ENCODE measurements at places on chromosomes 6 and 20.
A peak's percentile ranks its signal among the peaks of the same experiment; 100 is the strongest.

DNA sequence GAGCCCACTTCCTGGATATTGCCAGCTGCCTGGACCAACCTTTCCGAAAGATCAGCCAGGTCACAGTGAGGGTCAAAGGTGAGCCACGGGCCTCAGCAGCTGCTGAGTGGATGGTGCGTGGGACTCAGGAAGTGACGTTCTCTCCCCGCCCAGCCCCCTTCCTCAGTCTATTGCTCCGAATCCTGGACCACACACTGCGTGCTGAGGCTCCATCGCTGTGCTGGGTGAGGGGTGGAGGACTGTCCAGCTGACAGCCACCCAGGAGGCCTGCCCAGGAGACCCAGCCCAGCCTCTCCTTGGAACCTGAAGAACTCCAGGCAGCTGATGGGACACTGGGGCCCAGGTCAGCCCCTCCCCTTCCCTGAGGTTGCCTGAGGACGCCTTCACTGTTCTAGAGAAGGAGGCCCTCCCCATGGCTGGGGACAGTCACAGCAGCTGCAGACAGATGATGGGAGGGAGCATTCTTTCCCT lies 94.4 kb upstream of the CD93 start:
- peak; percentile 52 for DNase-seq

DNA sequence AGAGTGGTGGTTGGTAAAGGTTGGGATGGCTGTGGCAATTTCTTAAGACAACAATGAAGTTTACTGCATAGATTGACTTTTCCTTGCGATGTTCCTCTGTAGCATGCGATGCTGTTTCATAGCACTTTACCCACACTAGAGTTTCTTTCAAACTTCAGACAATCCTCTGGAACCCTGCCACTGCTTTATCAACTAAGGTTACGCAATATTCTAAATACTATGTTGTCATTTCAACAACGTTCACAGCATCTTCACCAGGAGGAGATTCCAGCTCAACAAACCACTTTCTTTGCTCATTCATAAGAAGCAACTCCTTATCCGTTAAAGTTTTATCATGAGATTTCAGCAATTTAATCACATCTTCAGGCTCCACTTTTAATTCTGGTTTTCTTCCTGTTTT lies 161.2 kb upstream of the NRSN1 start:
- no peak for DNase-seq

DNA sequence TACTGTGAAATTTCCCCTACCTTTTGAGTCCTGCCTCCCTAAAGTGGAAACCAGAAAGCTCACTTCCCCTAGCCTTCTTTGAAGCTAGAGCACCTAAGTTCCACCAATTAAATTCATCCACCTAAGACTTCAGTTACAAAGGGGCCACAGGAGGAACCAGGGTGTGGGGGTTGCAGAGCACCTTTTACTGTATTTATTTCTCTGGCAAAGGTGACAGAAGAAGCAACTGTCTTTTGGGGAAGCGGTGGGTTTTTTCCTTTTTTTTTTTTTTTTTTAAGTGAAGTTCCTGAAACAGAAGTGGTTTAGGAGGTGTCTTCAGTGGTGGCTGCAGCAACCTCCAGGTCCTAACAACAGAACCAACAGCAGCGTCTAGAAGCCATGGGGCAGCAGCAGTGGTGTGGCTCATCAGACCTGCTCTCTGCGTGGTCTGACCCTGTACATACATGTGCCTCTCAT lies 13.1 kb downstream of the PSMB9 start:
- DNase-seq: no peak

DNA sequence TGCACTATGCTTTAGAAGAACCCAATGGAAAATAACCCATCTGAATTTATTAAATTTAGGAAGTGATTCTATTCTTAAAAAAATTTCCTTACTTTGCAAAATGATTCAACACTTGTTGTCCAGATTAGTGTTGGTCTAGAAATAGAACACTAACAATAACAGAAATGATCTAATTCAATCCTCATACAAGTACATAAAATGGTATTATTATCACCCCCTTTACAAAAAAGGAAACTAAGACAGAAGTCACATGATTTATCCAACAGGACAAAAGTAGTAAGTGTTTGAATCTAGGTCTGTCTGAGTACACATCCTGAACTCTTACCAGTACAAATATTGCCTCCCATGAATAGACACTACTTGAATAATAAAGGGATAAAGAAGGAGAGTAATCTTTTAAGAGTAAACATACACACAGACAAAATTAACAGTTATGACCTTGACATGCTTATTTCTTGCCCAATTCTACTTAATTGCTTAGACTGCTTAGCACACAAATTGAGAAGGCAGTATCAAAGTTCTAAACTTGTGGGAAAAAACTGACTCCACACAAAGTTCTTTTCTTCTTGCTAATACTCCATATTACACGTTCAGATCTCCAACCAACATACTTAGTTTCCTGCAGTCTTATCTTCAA lies 195.4 kb upstream of the RUNX2 start:
- DNase-seq: no peak

GRCh38 chr6:79385333-79385732 lies 150.9 kb upstream of the HMGN3 start:
- DNase-seq: no peak

- no peak for DNase-seq
Measured at GRCh38 chr6:9978480-9978879, 436.4 kb downstream of the TFAP2A start.

GRCh38 chr6:156783958-156784357 lies 6.8 kb downstream of the ARID1B start:
- DNase-seq: no peak

GRCh38 chr6:54846857-54847674 lies 495 bp downstream of the FAM83B start:
- DNase-seq: peak; percentile 66

GRCh38 chr6:49541210-49541724 lies 9.2 kb upstream of the C6orf141 start:
- DNase-seq: no peak

DNA sequence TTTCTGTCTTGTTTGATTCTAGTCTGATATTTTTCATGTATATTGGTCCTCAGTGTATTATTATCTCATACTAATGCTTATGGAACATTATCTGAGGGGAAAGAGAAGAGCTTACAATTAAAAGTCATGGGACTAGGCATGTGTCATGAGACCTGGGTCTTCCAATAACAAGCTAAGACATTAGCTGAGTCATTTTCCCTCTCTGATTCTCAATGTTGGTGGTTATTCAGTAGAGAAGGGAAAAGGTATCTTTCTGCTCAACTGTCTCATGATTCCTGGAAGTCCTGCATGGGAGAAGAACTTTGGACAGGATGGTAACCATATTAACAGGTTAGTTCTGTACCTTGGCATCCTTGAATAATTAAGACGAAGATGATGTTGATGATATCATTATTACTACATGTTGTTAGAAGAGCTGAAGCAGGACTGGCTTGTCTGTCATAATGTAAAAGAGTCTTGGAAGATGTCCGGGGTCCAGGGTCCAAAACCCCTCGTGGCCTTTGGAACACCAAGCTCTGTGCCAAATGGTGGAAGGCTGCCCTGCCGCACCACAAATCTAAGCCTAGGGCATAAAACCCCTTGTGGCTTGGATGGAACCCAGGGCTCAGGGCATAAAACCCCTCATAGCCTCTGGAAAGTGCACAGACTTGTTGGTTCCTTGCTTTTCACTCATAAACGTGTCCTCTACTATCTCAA lies 19.1 kb downstream of the TRIM38 start:
- no peak for DNase-seq

DNA sequence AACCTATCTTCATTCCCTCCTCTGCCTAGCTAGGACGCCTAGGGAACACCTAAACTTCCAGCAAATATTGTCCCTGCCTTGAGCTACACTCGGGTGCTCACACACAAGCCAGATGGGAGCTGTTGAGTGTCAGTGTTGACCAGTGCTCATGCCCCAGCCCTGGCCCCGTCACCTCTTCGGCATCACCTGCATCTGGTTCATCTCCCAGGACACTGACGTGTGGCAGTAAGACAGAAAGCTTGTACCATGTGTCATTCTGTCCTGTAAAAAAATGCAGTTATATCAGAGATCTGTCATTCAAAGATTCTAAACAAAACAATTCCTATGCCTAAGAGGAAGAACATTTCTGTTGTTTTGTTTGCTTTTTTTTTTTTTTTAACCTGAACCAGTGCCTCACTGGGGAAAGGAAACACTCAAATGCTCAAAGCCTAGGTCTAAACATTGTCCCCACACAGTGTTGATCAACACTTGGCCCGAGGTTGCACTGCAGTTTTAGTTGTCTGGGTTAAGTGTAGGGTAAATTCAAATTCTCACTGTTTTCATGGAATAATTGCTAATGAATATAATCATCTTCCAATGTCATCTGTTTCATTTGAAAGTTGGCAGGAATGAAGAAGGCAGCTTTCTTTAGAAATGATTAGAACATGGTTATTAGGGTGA lies 102.7 kb upstream of the SASH1 start:
- no peak for DNase-seq

DNA sequence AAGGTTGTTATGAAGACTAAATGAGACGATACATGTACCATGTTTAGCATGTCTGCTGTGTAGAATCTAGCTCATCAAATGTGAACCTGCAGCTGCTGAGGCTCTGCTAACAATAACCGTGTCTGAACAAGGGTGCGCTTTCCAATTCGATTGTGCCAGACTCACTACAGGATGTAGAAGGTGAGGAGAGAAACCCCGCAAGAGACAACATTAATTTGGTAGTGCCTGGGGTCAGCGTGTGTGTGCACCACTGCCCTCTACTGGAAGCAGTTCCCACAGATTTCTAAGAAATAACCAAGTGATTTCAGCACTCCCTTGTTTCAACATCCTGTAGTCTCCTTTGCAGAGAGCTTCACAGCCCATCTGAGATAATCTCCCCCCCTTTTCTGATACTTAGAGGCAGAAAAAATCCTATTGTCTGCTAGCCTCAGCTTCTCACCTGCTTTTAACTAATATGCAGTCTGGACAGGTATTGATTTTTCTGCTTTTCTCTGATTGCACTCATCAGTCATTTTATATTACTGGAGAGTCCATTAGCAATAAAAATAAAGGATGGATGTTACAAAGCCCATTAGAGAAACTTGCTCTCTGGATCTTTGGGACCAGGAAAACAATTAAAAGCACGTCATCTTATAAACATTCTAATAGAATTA lies 96.7 kb upstream of the BACH2 start:
- peak; percentile 67 for DNase-seq

DNA sequence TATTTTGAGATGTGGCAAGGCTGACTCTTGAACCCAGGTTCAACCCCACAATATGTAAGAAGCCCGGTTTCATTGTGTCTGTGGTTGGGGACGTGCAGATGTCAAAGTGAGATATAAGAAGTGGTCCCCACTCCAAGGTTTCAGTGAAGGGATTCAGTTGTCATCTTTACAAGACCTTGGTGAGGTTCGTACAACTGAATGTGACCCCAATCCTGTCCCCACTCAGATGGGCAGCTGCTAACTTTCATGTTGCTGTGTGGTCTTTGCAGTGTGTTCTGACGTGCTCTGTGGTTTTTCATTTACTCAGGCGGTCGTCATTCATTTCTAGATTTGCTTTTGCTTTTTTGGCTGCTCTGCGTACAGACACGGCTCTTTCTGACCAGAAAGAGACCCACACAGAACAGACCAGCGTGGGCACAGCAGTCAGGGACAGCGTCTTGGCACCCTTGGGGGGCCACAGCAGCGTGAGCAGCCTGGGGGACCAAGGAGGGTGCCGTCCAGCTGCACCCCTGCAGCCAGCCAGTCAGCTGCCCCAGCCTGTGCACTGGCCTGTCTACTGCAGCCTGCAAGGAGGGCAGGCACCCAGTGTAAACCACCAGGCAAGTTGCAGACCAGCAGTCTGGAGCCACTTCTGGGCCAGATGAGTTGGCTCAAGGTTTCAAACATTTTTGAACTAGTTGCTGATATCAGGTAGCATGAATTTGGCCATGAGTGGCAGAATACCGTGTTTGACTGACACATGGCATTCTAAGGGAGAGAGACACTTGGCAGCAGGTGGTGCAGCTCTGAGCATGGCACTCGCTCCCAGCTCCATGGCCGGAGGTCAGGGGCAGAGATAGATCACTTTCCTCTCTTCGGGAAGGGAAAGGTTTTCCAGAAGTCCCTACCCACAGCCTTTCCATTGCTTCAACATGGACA lies 49.4 kb upstream of the IRF4 start:
- no peak for DNase-seq

DNA sequence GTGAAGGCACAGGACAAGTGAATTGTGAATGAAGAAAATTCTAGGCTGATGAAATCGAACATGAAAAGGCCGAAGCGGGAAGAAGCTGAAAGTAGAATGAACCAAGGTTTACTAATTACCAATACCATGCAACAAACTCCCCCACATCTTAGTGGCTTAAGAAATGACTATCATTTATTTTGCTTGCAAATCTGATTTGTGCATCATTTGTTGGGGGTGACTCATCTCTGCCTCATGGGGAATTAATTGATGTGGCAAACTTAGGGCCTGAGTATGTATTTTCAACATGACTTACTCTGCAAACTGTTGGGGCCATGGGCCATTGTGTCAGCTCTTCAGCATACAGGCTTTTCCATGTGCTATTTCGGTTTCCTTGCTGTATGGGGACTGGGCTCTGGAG lies 26.8 kb downstream of the PPP1R14C start:
- no peak for DNase-seq

DNA sequence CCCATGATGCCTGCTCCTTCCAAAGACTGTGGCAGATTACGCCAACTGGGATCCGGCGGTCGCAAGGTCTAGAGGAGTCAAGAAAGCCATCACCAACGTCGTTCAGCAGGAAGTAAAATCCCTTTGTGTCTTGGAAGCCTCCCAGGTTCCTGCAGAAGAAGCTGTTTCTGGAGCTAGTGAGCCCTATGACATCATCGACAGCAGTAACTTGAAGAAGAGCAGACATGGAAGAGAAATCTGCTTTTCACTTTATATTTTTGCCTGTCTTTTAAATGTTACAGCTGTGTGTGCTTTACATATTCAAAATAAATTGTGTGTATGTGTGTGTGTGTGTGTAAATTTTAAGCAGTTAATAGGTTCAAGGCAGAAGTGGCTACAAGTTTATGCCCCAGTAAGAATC lies 7.4 kb upstream of the OR2H2 start:
- DNase-seq: no peak

- no peak for DNase-seq
Measured at GRCh38 chr6:139863346-139863745, 488.9 kb upstream of the CITED2 start.

DNA sequence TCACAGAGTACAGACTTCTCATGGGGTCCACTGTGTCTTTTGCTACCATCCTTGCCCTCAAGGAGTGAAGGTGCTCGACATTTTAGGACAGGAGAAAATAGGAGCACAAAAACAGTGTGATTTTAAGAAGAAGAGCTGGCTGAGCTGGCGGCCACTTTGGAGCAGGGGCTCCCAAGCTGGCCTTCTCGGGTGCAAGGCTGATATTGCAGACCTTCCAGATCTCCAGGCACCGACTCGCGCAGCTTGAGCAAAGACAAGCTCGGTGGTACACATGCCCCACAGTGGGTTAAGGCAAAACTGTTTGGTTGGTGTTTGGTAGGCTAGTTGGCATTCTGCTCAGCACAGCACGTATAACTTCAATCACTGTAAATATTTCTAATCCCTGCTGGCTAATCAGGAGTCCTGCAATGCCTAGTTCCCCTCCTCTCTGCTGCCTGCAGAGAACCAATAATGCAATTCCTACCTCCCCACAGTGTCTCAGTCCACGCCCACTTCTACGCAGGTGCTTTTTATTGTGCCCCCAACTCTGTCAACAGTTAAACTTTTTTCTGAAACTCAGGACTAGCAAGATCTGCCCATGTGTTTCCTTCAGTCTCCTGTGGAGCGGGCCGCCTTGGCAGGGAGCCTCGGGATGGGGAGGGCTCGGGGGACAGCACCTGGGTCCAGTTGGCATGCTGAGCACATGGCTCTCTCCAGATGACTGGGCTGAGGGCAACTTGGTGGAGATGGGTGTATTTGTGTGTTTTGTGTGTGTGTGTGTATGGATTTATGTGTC lies 12.7 kb upstream of the SMOC2 start:
- DNase-seq: no peak
